ENCODE measurements at places on chromosomes 3 and 15.

GRCh38 chr3:144840866-144841265, 869.2 kb downstream of the DIPK2A start:
- H3K4me1 ChIP-seq, result no peaks in the 10 kb centered on the region
- H3K36me3 ChIP-seq, result no peaks in the 10 kb centered on the region
- no peak for DNase-seq
- no peaks in the 10 kb centered on the region for H3K27me3 ChIP-seq
- no peak overlapping the region for H3K27ac ChIP-seq

GRCh38 chr3:71072986-71073385, 510.5 kb downstream of the FOXP1 start:
- peak overlapping the region; percentile 94 for H3K27ac ChIP-seq
- H3K36me3 ChIP-seq, result no peaks in the 10 kb centered on the region
- no peak overlapping the region for H3K4me3 ChIP-seq
- peaks cover 47% of the 10 kb centered on the region for H3K4me1 ChIP-seq
- DNase-seq, result no peak

GRCh38 chr15:74531144-74531811, 9.7 kb upstream of the ARID3B start:
- no peaks in the 10 kb centered on the region for H3K36me3 ChIP-seq
- no peaks in the 10 kb centered on the region for H3K27me3 ChIP-seq
- H3K4me1 ChIP-seq, result no peaks in the 10 kb centered on the region
- no peak for DNase-seq
- H3K27ac ChIP-seq, result no peak overlapping the region

- H3K36me3 ChIP-seq, result no peaks in the 10 kb centered on the region
- no peaks in the 10 kb centered on the region for H3K27me3 ChIP-seq
- H3K27ac ChIP-seq, result no peak overlapping the region
- no peak overlapping the region for H3K4me3 ChIP-seq
Observed at GRCh38 chr3:61233746-61234145, 17.5 kb downstream of the FHIT start.

- H3K4me1 ChIP-seq, result no peaks in the 10 kb centered on the region
- H3K27me3 ChIP-seq, result no peaks in the 10 kb centered on the region
- no peak overlapping the region for H3K4me3 ChIP-seq
- no peak overlapping the region for H3K27ac ChIP-seq
- no peaks in the 10 kb centered on the region for H3K36me3 ChIP-seq
Observed at GRCh38 chr3:110569073-110569472, 502.5 kb upstream of the NECTIN3 start.

DNA sequence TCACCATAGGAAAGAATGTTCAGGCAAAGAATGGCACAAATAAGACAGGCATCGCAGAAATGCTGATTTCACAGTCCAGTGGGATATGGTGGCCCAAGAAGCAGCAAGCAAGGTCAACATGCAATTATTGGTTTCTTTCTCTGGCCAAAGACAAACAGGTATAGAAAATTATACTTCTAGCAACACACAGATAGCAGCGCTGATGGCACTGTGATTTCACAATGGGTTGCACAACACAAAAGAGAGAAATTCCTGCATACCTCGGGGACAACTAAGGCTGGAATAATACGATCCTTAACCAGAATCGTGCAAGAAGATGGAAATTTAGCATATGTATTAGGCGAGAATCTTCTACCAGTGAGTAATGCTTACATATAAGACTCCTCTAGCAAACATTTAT, 76.3 kb upstream of the NR2F2 start:
- no peak for DNase-seq
- H3K36me3 ChIP-seq, result peaks cover 47% of the 10 kb centered on the region
- H3K4me1 ChIP-seq, result no peaks in the 10 kb centered on the region
- H3K27ac ChIP-seq, result no peak overlapping the region

GRCh38 chr15:65828585-65828984, 36.5 kb upstream of the DENND4A start:
- no peaks in the 10 kb centered on the region for H3K4me1 ChIP-seq
- H3K27me3 ChIP-seq, result no peaks in the 10 kb centered on the region
- no peaks in the 10 kb centered on the region for H3K36me3 ChIP-seq
- no peak overlapping the region for H3K4me3 ChIP-seq
- no peak overlapping the region for H3K27ac ChIP-seq
- no peak for DNase-seq

All from tibial artery (tissue), 4 donors.